EH (cell line): ENCODE measurements at places on chromosomes 5 and 9.
A peak's percentile ranks its signal among the peaks of the same experiment; 100 is the strongest.

- DNase-seq, result no peak
Measured at GRCh38 chr9:19703702-19704101, 85.1 kb downstream of the SLC24A2 start.

DNA sequence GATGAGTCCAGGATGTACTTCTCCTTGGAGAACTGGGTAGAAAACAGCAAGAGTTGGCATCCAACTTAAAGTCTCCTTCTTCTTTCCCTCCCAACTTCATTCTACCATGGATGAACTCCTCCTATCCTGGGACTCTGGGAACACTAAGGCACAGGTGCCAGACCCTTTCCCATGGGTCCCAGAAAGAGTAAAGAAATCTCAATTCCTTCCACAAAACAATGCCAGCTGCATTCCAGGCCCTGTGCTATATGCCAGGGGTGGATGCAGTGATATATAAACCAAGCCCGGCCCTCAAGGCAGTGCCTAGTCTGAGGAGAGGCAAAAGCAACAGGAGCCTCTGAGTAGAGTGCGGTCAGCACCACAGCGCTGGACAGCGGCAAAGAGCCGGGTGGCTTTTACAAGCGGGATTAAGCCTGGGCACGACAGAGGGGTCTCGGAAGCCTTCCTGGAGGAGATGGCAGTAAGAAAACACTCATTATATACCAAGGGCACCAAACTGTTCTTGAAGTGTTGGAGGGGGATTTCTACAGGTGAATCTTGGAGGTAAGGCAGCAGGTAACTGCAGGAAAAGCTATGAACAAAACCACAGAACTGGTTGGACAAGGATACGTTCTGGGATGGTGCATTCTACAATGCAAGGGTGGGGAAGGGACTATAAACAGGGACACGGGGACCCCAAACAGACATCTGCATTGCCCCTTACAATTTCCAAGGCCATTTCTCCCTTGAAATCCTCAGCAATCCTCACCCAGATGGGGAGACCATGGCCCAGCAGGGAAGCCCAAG, 16.4 kb upstream of the TOR2A start:
- peak; percentile 46 for DNase-seq

DNA sequence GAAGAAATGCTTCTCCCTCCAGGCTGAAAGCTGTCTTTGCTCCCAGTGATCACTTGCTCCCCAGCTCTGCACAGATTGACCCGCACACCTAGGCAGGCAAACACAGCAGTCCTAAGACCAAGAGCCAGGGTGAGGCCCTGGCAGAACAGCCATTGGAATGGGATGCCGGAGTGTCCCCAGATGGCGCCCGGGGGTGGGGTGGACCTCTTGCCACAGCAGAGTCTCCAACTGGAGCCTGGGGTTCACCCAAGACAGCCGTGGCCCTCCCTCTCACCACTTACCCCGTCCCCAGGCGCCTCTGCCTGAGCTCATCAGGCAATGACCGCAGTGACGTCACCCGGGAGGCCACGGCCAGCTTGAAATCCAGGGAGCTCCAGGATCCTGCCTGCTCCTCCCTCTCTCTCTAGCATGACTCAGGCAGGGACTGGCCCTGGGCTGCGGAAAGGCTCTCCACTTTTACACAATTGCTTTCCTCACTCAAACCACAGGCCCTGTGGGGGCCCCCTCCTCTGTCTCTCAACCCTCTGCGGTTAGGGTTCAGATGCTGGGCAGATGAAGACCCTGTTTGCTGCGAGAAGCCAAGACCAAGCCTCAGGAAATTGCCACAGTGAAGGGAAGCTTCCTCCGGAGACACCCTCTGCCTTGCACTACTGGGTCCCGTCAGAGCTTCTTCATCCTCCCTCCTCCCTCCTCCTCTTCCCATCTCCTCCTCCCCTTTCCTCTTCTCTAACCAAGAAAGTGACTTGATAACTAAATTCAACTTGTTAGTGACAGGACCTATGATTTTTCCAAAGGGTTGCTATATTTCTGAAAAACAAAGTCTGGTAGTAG, 24.3 kb upstream of the PTGES start:
- peak; percentile 100 for DNase-seq

DNA sequence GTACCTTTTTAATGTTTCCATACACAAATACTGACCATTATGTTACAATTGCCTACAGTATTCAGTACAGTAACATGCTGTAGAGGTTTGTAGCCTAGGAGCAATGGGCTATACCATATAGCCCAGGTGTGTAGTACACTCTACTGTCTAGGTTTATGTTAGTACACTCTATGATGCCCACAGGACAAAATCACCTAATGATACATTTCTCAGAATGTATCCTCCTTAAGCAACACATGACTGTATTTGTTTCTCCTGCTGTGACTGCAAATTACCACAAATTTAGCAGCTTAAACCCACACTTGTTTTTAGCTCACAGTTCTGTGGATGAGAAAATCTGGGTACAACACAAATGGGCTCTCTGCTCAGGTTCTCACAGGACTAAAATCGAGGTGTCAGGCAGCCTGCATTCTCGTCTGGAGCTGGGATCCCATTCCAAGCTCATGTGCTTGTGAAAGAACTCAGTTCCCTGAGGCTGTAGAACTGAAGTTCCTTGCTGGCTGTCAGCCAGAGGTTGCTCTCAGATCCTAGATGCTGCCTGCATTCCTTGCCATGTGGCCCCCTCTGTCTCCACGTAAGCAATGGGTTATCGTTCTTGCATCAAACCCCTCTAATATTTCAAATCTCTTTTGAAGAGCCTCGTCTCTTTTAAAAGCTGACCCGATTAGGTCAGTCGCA, 38.6 kb upstream of the PIK3R1 start:
- DNase-seq, result peak; percentile 30

DNA sequence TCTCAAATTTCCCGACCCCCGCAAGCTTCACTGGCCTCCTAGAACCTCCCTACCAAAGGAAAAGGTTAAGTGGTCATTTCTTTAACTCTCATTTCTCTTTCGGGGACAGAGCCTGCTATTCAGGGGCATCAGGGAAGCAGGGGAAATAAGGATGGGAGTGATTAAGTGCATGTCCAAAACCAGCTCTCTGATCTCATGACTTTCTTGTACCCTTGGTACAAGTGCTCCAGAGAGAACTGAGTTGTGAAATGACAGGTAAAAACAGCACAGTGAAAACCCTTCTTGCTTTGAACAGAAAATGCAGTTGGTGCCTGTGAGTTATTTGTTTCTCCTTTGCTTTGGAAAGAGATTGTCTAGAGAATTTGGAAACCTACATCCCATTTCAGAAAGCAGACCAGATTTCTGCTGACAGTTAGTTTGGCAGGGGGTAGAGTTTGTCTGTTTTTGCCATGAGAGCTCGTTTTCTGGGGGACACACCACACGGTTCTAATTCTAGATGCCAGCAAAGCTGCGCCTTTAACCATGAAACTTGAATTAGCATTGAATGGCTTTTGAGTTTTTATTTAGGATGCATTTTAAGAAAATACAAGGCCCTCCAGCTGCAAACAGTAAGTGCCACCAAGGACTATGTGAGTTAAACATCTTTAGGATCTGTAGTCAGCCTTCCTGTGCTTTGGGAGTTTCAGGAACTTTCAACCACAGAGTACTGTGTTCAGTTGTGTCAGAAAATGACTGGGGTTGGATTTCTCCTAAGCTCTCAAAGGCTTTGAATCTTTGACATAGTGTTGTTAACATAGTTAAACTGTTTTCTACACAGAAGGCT, 161.7 kb upstream of the LHFPL2 start:
- no peak for DNase-seq

DNA sequence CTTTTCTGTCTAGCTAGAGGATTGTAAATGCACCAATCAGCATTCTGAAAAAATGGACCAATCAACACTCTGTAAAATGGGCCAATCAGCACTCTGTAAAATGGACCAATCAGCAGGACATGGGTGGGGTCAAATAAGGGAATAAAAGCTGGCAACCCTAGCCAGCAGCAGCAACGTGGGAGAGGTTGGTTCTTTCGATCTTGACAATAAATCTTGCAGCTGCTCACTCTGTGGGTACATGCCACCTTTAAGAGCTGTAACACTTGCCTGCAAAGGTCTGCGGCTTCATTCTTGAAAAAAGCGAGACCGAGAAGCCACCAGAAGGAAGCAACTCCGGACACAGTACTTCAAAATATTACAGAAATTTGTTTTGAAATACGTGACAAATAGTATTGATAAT, 424.6 kb upstream of the CDH9 start:
- no peak for DNase-seq

GRCh38 chr9:134858051-134858841, 22.4 kb upstream of the FCN2 start:
- peak; percentile 70 for DNase-seq

- DNase-seq, result peak; percentile 17
Measured at GRCh38 chr9:86485359-86485758, 131.1 kb upstream of the TUT7 start.

GRCh38 chr9:35103660-35104191, 795 bp upstream of the STOML2 start:
- no peak for DNase-seq

DNA sequence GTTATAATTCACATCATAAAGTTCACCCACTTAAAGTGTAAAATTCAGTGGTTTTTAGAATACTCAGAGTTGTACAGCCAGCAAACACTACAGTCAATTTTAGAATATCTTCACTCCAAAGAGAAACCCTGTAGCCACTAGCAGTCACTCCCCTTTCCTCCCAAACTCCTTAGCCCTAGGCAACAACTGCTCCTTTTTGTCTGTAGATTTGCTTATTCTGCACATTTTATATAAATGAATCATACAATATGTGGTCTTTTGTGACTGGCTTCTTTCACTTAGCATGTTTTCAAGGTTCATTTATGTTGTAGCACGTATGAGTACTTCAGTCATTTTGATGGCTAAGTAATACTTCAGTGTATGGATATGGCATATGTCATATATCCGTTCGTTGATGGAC, 38.7 kb downstream of the TGFBR1 start:
- DNase-seq, result peak; percentile 56

DNA sequence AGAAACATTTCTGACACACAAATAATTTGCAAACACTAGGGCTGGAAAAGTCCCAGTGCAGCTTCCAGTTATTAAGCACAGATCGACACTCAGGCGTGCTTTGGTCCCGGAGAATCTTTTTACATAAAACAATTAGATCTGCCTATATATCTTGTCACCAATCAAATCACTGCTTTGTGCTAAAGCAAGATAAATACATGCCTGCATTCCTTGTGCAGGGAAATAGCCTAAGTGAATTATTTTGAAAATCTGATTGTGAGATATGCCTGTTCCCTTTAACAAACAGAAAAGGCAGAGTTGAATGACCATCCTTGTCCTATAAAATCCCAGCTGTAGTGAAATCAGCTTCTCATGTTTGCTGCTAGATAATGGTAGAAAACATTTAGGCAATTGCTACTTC, 604.4 kb downstream of the CCDC171 start:
- DNase-seq, result no peak

GRCh38 chr5:121199216-121199999, 652.3 kb upstream of the FTMT start:
- peak; percentile 34 for DNase-seq

- peak; percentile 29 for DNase-seq
Measured at GRCh38 chr9:121394292-121394691, 24.2 kb upstream of the STOM start.

DNA sequence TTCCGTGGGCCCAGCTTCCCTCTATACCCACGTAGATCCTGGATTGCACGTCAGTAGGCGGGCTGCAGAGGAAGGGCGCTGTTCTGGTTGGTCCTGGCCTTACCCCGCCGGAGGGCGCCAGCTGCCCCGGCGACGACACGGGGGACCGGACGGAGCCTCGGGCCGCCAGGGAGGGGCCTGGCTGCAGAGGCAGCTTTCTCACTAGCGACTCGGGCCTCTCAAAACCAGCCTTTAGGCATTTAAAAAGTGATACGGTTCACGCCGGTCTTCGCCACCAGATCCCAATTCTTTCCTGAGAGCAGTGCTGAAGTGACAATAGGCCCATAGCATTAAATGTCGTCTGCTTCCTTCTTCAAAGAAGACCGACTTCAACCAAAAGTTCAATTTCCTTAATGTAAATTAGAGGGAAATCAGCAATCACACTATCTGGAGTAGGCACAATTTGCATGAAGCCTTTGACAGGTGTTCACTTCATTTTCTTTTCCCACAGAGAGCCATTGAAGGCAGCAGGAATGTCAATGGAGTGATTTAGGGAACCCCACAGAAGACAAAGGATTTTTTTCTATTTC, 17.6 kb upstream of the UBE2D2 start:
- DNase-seq, result peak; percentile 53

DNA sequence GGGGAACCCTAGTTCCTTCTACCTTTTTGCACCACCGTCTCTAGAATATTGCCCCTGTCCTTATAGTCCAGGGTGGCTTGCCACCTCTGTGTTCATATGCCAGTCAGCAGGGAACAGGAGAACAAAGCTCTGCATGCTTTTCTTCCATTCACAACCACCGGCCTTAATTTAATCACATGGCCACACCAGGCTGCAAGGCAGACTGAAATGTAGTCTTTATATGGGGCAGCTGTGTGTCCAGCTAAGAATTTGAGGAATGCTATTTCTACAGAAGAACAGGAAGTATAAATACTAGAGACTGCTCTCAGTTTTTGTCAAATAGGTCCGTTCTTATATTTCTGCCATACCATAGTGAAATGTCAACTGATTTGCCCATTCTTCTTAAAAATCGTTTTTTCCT, 5.8 kb downstream of the C5orf22 start:
- peak; percentile 51 for DNase-seq

- peak; percentile 47 for DNase-seq
Measured at GRCh38 chr5:1152771-1153282, 41.0 kb upstream of the SLC12A7 start.

- DNase-seq, result peak; percentile 91
Measured at GRCh38 chr5:108801776-108802175, 54.1 kb downstream of the FER start.

DNA sequence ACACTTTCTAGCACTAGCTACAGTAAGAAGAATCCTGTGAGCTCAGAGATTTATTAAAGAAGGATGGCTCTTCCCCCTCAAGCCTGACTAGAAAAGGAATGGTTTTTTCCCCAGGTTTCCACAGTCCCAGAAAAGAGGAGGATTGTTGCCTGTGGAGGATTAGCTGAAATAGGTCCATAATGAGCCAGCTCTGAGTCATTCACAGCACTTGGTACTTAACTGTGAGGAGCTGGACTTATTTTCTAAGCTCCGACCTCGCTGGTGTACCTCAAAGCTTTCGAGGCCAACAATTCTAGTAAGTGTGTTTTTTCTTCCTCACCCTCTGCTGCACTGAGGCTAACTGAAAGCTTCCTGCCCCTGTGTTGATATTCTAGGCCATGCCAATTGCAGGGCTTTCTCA, 222.5 kb upstream of the IL12B start:
- DNase-seq, result peak; percentile 62
